ENCODE measurements at places on chromosomes 13 and 19.

DNA sequence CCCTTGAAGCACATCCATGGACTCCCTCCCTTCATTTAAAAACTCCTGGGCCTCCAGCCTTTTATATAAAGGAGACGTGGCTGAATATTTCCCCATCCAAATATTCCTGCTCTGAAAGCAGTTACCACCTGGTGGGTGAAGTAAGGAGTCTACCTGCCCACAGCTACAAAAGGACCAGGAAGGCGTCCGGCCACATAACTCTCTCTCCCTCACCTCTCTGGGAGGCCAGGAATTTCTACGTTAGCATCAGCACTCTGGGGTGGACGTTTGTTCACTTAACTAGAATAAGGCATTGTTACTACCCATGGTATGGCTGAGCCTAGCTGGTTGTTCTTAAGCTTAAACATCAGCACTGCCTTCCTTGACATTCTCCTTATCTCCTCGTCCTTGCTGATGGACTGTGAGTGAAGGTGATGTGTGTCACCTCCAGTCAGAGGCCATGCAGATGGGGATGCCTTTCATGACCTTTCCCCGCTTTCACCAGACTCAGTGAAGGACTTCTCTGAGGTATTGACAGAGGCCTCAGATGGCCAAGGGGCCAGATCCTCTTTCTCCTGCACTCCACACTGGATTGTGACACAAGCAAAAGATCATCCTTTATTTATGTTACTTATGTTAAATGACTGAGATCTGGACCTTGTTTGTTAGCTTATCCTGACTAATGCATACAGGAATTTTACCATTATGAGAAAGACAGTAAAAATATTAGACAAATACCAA lies 22.2 kb upstream of the KPNA3 start:
- DNase-seq, result no peak

DNA sequence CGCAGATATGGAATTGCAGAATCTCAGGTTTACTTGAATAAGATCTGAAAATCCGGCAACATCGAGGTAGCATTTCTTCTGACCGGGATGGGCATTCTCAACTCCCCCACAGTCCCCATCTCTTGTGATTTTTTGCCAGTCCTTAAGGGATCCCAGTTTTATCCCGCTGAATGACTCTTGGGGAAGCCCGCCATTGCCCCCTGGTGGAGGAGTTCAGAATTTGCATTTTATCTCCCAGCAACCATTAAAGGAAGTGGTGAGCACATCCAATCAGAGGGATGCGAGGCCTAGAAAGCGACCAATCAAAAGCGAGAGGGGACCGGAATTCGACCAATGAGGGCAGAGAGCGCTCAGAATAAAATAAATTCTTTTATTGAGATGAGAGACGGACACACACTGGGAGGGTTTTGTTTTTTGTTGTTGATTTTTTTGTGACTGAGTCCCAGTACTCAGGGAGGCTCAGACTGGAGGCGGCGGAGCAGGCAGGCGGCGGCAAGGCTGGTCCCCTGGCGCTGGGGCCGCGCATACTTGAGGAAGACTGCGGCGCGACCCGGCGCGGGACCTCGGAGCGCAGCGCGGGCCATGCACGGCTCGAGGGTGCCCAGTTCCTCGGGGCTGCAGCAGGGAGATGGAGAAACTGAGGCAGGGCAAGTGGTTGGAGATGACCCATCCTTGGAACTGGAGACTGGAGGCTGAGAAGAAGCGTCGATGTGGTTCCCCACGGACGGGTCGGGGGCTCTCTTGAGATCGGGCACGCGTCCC lies 3.9 kb upstream of the TTC9B start:
- DNase-seq, result peak; percentile 86

DNA sequence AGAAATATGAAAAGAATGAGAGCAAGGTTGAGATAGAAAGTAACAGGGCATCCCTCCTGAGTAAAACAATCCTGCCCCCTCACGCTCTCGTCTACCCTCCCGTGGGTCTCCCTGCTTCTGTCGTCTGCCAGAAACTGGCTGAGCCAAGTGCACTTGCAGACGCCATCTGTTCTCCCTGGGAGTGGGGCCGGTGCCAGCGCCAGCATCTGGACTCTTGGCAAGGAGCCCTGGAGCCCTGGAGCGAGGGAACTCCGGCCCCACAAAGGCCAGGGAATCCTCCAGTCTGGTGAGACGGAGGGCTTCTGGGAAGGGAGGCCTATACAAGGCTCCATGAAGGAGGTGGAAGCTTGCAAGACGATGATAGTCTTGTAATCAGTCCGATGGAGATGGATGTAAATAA lies 2.3 kb upstream of the TMEM91 start:
- no peak for DNase-seq

DNA sequence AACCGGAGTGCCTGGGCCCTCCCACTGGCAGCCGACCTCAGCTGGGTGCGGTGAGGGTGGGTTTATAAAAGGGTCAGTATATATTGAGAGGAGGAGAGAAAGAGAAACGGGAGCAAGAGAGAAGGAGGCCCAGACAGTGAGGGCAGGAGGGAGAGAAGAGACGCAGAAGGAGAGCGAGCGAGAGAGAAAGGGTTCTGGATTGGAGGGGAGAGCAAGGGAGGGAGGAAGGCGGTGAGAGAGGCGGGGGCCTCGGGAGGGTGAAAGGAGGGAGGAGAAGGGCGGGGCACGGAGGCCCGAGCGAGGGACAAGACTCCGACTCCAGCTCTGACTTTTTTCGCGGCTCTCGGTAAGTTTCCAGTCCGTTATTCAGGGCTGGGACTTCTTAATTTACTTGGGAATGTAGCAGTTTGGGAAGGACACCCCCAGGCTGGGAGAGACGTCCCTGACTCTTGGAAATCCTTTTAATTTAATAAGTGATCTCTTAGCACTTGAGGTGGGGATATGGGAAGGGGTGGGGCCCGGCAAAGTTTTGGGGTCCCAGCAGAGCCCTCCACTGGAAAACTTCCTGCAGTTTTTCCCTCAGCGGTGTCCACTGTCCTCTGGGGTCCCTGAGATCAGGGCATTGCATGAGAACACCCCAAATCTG lies at the start of gene EMP3:
Gene EMP3 (plus strand): TSS at position 288 of the 646 bp plus-strand sequence. CDS start 1,293 bp downstream, outside the sequence.
- DNase-seq, result peak; percentile 88

DNA sequence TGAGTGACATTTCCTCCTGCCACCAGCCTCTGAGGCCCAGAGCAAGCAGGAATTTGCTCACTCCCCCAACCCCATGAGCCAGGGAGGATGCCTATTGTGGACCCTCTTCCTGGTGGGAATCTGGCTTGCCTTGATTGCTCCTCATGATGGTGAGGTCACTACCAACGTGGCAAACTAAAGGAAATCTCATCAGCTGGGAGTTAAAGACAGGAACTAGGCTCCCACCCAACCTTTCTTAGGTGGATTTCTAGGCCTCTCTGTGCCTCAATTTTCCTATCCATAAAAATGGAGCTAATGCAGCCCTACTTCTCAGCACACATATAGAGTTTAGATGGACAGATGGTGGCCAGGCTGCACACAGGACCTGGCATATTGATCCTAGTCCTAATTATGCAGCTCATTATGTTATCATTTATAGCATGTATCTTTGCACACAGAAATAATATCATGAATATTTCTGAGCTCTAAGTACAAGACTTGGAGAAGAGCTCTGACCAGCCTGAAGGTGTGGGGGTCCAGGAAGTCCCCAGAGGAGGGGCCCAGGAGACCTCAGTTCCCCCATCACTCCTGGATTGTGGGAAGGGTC lies 2.0 kb downstream of the B3GNT3 start:
- DNase-seq, result no peak

GRCh38 chr19:38421856-38422255 lies 4.2 kb downstream of the RASGRP4 start:
- DNase-seq, result no peak

GRCh38 chr13:99374994-99375737 lies 68.0 kb upstream of the GPR183 start:
- peak; percentile 65 for DNase-seq

- DNase-seq, result no peak
These were observed 9.3 kb downstream of the POLR2E start for GRCh38 chr19:1085676-1086442.

GRCh38 chr19:16365300-16365996 lies 40.8 kb downstream of the KLF2 start:
- DNase-seq, result no peak

- DNase-seq, result no peak
These were observed 13.8 kb downstream of the FGF21 start for GRCh38 chr19:48768994-48769713.

DNA sequence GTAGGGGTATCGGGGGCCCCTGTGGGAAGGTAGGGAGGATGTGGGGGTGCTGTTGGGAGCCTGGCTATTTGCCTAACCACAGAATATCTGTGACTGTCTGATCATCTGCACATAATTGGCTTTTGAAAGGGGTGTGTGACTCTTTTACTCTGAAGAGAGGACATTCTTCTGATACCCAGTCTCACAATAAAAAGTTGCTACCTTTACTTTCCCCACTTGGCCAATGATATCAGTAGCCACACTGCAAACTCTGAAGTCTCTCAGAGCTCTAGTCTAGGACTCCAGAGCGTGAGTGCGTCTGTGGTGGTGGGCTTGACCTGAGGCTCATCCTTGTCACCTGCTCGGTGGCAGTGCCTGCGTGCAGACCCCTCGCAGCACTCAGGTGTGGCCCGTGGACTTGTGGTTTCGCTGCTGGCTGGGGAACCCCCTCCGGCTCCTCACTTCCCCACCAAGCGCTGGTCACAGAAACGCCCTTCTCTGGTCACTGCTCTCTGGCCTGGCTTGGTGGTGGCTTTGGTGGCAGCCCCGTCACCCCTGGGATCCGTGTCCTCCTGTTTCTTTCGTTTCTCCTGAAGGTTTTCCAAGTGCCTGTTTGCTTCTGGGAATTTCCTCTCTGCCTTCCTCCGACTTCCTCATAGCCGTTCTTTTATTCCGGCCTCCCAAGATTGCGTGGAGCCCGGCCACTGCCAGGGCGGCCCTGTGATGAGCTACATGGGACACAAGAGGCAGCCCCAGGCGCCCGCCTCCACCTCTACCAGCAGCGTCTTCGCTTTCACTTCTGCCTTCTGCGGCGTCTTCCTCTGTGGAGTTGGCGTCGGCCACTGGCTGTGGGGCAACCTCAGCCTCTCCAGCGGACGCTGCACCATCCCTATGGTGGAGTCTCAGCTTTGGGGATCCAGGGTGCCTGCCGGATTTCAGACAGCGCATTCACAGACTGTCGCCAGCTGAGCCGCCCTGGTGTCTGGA lies 78.0 kb downstream of the ATP11A start:
- no peak for DNase-seq
